Upper lobe of right lung (tissue), 1 donor: ENCODE measurements at places on chromosomes 2 and 18. TPM values are rescaled to one million over a fixed set of nuclear protein-coding genes. Genes with fewer than 3 reads are reported as not detected.
A peak's percentile ranks its signal among the peaks of the same experiment; 100 is the strongest.

DNA sequence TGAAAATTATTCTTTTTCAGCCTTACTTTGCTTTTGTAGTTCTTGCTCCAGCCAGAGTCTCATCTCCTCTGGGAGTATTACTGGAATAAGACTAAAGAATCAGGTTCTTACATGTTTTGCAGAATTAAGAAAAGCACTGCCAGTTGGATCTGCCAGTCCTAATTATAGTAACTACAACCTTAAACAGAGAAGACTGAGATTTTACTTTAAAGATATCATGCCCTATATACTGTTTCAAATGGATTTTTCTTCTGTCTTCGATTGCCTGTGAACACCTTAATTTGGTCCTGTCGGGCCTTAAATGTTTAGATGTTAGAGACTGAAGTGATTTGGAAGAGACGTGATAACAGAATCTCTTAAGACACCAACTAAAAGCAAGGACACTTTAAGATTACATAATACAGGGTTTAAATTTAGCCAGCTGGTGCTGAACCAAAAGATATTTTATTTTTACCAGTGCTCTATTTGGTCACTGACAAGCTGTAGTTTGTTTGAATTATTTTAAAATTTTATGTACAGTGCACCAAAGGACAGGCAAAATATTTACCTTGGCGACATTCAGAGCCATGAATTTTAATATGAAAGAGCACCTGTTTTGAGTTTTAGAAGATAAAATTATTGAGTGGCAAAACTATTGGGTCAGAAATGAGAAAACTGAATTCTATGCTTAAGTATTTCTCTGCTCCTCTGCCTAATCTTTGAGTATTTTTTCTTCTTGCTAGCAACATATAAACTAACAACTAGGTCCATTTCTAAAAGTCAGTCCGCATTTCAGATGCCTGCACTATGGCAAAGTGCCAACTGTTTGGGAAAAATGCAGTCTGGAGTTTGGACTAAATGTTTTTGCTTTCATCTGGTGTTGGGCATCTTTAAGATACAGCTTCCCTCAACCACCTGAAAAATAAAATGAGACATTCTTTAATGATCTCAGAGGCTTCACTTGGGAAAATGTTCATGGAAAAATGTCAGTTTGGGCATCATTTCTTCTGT, 300.0 kb downstream of the XIRP2 start:
- H3K4me3 ChIP-seq: no peak overlapping the region
- no peaks in the 10 kb centered on the region for H3K36me3 ChIP-seq
- no peaks in the 10 kb centered on the region for H3K4me1 ChIP-seq
- H3K27me3 ChIP-seq: no peaks in the 10 kb centered on the region

DNA sequence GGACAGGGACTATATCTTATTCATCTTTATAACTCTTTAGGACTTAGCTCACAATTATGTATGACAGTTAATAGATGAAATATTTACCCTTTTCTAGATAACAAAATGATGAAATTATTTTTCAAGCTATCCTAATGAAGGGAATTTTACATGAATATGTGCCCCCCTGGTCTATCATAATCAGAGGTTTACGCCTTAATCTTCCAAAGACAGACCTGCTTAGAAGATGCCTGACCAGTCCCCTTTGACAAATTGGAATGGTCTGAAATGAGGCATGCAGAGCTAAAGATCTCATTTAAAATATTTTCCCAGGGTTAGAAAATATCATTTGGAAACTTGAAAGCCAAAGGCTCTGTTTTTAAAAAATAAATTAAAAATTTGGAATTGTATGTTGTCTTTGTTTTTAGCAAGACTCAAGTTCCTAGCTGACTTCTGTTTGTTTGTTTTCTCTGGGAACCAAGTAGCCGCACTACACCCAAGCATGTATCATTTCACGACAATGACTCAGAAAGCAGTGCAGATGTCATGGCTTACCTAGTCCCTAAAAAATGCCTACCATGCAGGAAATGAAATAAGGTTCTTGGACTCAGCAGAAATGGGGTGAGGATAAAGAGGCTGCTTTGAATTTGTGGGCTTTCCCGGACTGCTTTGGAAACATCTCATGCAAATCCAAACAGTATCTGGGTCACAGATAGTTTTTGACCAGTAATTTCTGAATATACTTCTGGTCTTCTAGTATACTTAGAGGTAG, 162.1 kb downstream of the ZEB2 start:
- H3K27me3 ChIP-seq: no peaks in the 10 kb centered on the region
- H3K4me1 ChIP-seq: no peaks in the 10 kb centered on the region
- no peak overlapping the region for H3K27ac ChIP-seq
- no peak overlapping the region for H3K4me3 ChIP-seq
- no peaks in the 10 kb centered on the region for H3K36me3 ChIP-seq
- DNase-seq: no peak

DNA sequence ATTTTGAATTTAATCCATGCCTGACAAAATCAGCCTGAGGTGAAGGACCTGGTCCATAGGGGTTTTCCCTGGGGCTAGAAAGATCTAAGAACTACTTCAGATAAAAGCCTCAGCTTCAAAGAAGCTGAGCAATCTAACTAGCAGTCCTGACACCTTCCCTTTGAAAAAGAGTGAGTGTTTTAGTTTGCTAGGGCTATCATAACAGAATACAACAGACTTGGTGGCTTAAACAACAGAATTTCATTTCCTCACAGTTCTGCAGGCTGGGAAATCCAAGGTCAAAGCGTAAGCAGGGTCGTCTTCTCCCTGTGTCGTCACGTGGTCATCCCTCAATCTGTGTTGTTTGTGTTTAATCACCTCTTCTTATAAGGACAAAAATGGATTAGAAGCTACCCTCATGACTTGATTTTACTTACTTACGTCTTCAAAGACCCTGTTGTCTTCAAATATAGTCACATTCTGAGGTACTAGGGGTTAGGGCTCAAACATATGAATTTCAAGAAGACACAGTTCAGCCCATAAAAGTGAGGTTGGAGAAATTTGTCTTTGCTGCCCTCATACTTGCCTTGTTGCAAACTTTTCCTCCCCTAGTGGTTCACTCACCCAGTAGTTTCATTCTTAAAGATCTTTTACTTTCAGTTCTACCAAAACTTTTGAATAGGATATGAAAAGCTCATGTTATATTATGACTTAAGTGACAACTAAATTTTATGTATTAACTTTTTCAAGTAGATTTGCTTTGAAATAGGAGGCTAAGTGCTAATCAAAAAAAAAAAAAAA, 673.8 kb downstream of the ARHGAP15 start:
- H3K27me3 ChIP-seq: no peaks in the 10 kb centered on the region
- H3K36me3 ChIP-seq: no peaks in the 10 kb centered on the region
- no peak overlapping the region for H3K27ac ChIP-seq
- H3K4me3 ChIP-seq: no peak overlapping the region

GRCh38 chr2:113174376-113174750, 592 bp downstream of the PSD4 start:
- peaks cover 19% of the 10 kb centered on the region for H3K4me1 ChIP-seq
- H3K36me3 ChIP-seq: no peaks in the 10 kb centered on the region
- peak overlapping the region; percentile 43 for H3K4me3 ChIP-seq
- H3K27ac ChIP-seq: peak overlapping the region; percentile 73
- no peak for DNase-seq
- no peaks in the 10 kb centered on the region for H3K27me3 ChIP-seq

IL36B gene
- total RNA-seq: not detected

RNF152 gene
- 21.2 TPM for total RNA-seq
